AG20443 (cell line): ENCODE measurements at places on chromosomes 11 and 22.

DNA sequence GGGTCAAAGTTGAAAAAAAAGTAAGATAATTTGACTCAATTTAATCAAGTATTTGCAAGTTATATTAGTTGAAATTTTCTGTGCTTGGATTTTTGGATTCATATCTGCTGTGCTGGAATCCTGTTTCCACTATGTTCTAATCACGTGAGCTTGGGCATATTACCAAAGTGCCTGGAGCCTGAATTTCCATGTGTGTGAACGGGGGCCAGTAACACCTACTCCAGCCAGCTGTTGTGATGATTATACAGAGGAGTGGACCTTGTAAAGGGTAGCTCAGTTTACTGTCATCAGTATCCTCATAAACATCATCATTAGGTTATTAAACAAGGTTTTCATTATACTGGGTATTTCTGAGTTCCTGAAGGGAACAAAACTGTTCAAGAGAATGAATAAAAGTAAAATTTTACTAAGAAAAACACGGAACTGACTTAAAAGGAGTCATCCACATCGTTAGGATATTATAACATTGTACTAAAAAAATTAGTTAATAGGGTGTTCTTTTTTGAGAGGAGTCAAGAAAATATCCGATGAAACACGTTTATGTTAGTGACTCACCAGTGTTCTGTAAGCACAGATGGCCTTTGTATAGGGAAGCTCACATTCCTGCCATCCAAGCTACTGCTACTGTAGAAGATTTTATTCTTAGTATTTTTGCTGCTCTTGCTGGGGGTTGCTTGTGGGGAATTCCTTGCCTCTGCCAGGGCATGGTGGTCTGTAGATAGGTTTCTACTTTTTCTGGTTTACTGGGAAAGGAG is 144.1 kb downstream of the ARHGAP42 start:
- DNase-seq = peak; percentile 25

DNA sequence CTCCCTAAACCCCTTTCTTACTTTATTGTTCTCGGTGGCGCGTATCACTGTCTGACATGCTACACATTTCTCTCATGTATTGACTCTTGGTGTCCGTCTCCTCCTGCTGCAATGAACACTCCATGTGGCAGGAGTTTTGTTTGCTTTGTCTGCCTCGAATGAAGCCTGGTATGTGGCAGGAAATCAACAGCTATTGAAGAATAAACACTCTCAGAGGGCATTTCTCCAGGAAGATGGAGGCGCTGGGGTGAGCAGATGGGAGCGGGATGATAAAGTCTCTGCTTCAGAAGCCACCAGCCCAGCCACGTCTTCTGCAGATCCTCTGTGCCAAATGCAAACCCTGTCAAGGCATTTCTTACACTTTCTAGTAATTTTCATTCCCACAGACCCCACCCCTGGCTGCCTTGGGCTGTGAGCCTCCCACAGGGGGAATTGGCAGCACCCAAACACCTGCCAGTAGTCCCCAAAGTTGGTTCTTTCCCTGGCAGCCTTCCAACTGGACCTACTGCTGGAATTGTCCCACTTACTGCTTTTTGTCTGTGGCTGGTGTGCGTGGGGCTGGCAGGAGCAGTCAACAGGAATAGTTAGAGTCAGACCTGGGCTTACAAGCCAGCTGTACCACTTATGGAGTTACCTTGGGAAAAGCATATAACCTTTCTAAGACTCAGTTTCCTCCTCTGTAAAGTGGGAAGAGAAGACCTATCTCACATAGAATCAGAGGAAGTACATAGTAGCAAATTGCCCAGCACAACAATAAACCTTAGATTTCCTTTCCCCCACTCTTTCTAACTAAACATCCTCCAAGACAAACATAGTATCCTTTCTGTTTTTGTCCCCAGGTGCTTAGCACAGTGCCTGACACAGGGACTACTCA is 13.3 kb upstream of the IL10RA start:
- DNase-seq = peak; percentile 6

- DNase-seq = no peak
Observed at GRCh38 chr11:123531325-123531724, 101.3 kb downstream of the GRAMD1B start.

DNA sequence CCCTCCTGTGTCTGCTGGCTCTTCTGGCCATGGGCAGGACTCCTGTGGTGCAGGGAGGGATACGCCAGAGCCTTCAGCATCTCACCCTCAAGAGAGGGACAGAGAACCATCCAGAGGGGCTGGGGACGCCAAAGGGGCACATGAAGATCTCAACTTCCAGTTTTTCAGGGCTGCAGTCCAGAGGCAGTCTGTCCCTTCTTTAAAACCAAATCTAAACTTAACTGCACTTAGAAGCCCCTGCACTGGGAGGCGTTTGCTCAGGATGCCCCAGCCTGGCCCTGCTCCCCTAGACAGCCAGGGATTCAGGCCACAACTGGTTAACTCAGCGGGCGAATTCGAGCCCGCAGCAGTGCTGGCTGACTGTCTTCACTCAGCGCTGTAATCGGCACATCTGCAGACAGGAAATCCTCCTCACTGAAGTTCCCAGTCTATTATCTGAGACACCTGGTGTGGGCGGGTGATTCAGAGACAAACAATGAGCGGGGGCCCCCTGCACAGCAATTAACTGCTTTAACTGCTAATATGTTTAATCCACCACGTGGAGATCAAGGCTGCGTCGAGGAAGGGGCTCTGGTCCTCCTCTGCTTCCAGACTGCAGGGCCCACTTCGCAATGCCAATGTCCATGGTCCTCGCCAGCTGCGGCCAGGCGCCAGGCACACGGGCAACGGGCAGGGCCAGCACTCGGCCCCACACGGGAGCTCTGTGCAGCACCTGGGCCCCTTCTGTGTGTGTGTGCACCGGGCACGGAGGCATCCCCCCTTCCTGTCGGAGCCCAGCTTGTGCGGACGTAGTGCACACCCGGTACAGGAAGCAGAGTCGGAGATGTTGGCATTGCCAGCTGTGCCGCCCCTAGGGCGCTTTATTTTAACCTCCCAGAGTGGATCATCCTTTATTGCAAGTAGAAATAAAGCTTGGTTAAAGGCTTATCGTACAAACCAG is 36.9 kb upstream of the GNB1L start:
- DNase-seq = peak; percentile 74

DNA sequence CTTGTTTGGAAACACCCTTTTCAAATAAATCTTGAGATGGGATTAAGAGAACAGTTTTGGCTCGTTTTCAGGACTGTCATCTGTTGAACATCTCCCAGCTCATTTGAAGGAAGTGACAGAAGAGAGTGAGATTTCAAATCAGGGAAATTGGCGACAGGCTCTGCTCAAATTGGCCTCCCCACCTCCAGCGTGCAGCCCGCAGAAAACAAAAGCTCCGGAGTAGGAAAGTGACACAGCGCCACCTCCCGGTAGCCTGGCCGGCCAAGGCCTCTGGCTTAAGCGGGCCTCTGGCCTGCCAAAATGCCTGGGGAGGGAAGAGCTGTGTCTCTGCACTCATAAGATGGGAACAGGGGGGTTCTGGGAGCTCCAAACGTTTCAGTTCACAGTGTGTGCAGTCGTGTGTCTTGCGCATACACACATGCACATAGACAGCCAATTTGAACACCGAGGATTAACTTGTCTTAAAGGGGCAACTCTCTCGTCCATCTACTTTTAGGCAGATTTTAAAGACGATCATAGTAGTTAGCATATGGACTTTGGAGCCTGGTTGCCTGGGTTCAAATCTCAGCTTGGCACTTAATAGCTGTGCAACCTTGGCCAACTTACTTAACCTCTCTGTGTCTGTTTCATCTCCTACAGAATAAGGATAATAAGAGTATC is 132.7 kb upstream of the RCN1 start:
- DNase-seq = peak; percentile 89

DNA sequence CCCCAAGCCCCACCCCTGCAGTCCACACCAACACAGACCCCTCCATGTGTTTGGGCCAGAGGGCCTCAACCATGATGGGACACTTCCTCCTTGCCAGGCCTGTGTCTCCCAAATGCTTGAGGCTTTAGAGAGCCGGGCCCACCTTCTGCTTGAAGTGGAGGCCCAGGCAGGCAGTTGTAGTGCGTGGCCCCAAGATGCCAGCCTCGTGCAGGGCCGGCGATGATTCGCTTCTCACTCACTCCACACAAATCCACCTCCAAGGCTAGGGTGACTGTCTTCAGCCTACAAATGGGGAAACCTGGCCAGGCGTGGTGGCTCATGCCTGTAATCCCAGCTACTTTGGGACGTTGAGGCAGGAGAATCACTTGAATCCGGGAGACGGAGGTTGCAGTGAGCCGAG is 5.7 kb downstream of the PRR5 start:
- no peak for DNase-seq

DNA sequence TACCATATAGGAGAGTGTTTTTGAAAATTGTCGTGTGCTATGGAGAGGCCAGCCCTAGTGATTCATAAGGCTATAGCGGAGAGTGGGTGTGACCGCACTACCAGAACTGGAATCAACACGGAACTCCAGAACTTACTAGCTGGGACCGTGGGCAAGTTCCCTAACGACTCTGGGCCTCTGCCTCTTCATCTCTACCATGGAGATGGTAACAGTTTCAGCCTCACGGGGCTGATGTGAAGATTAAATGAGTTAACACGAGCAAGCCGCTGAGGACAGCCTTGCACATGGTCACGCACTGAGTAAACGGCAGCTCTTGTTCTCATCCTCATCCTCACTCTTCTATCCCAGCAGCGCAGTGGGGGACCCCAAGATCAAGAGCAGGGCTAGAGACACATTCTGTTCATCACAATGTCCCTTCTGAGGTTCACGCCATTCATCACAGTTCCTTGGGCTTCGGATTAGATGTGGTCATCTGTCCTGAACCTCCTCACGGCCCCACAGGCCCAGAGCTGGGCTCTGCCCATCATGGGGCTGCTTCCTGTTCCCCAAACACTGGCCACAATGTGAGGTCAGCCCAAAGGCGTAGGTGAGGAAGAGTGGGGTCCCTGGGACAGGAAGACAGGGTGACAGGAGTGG is 47.2 kb upstream of the CD5 start:
- DNase-seq = no peak

- no peak for DNase-seq
Observed at GRCh38 chr11:32154275-32154674, 63.4 kb downstream of the RCN1 start.

DNA sequence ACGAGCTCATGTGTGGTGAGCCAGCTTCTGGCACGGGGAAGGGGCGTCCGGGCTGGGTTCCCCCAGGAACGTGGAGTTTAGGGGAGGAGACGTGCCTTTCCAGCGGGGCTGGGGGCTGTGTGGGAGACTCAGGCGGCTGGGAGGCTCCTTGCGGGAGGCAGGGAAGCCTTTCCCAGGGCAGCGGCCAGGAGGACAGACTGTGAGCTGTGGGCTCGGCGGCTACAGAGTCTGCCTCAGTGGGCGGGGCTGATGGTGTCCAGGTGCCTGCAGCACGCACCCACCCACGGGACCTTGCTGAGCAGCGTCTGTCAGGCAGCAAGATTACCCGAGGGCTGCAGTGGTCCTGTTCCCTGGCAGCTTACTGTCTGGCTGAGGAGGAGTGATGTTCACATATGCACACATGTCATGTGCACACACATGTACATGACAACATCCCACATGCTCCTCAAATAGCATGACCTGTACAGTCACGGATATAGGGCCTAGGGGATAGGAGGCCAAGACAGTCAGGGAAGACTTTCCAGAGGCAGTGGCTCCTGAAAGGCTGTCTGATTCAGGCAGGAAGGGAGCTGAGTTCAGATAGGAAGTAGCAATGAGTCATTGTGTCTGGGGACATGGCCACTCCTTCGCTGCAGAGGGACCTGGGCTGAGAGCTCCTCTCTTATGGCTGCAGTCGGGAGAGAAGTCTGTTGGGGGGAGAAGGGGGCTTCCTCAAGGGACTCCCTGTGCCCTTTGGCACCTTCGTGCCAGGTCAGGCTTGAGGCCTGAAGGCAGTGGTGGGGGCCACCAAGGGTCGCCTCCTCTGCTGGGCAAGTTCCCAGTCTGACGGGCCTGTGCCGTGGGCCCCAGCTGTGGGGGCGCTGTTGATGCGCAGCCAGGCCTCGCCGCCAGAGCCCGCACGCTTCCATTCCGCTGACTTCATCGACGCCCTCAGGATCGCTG is 23.3 kb upstream of the PPP6R3 start:
- peak; percentile 92 for DNase-seq

DNA sequence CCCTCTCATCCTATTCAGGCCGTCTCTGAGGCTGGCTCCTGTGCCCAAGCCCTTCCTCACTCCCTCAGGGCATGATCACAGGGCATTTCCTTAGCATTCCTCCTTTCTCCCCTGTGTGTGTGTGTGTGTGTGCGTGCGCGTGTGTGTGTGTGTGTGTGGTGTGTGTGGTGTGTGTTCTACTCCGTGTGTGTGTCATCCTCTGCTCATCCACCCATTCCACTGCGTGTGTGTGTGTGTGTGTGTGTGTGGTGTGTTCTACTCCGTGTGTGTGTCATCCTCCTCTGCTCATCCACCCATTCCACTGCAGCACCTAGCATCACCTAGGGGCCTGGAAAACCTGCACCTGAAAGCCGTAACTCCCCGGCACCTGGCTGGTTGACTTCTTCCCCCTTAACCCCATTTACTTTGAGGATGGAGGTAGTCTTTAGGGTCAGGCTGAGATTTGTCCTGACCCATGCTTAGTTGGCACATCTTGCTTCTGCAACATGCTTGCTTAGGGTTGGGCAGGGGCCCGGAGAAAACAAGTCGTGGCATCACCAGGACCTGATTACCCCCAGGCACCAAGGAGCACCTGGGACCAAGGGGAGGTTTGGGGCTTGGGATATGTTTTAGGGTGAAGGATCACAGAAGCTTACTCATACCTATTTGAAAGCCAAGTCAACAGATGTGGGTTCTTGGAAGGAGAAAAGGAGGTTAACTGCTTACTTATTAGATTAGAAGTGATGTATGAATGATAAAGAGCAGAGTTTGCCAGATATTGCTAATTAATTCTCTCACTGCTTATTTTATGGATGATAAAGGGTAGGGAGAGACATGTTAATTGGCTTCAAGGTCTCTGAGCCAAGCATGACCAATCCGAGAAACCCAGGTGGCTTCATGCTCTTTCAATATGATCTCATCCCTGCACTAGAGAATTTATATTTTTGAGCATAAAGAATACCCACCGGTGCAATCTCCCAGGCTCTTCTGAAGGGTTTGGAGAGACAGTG is 18.9 kb downstream of the TIMP3 start:
- no peak for DNase-seq

- DNase-seq = no peak
Observed at GRCh38 chr11:29962243-29962642, 54.6 kb downstream of the KCNA4 start.
